ENCODE measurements at places on chromosomes 1 and 21.

DNA sequence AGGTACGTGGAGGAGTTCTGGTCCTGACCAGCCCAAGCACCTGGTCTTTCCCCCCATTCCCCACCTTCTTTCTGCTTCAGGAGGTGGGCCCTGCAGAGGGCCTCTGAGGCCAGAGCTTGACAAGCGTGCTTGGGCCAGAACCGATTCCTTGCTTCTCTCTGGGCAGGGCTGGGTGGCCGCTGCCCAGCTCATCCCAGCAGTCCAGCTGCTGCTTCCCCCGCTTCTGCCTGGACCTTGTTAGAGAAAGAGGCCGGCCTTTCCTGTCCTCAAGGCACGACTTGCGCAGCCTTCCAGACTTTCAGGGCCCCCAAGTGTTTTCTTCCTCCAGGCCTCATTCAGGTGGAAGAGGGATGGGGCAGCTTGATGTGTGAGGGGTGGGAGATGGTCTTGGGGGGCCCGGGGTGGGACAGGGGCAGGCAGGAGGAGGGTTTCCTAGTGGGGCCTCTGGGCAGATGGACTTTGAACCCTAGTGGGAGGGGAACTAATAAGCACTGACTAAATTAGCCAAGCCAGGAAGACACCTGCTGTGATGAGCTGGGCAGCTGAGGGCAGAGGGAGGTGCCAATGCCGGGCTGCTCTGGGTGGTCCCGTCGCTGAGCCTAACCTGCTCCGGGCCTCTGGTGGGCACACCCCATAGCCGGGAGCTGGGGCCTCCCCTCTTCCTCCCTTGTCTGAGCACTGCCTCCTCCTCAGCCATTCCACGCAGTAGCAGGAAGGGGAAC lies 36.5 kb downstream of the ARHGEF10L start:
- no peak for DNase-seq

DNA sequence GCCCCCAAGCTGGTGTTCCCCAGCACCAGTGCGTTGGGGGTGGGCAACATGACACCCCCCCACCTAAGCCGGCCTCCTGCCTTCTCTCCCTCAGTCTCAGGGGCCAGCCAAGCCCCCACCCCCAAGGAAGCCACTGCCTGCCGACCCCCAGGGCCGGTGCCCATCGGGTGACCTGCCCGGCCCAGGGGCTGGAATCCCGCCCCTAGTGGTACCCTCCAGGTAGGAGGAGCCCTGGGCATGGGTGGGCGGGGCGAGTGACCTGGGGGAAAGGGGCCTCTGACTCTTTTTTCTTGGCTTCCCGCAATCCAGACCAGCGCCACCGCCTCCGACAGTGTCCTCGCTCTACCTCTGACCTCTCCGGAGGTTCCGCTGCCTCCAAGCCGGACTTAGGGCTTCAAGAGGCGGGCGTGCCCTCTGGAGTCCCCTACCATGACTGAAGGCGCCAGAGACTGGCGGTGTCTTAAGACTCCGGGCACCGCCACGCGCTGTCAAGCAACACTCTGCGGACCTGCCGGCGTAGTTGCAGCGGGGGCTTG lies 1.3 kb upstream of the EFNA4 start:
- no peak for DNase-seq

DNA sequence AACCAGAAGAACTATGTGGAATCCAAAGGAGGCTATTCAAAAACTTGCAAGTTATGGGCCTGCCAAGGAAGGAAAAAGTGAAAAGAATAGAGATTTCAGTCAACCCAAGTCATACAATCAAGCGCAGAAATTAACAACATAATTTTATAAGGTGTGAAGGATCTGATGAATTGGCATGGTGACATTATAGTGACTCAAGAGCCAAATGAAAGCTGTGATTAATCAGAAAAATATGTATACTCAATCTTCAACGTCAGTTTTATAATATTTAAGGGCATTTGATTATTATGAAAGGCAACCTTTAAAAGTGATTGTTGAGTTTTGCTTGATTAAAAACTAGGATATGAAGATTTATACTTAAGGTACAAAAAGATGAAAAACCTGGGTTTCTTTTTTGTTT lies 37.8 kb upstream of the THEM4 start:
- no peak for DNase-seq

GRCh38 chr21:40120940-40121575 lies 253.8 kb downstream of the PCP4 start:
- peak; percentile 63 for DNase-seq

DNA sequence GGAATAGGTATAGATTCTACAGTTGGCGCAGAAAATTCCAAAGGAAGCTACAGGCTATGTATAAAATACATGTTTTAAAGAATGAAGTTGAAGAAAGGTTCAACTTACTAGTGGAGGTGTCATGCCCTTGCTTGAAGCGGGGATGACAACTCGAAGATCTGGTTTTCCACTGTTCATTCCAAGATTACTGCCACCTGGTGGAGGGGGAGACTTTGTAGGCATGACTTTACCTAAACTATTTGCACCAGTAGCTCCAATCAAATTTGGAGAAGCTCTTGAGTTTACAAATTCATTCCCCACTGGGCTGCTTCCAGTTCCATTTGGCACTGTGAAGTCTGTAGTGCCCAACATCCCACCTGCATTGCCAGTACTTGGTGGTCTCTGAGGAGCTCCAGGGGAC lies 81.7 kb downstream of the AXDND1 start:
- DNase-seq = peak; percentile 74

DNA sequence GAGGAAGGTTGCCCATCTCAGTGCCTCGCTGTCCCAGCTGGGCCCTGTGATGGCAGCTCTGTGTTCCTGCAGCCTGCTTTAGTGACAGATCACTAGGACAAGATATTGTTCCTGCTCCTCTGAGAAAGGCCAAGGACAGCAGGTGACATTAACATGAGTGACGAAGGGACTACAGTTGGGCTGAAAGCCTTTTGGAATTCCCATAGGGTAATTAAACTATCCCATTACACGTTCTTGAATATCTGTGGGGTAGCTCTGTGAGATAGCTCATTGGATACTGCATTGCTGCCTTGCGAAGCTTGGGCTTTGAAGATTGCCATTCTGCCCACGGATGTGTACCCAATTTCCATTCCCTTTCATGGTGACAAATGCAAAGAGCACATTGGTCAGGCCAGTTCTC lies 78.2 kb upstream of the COA6 start:
- no peak for DNase-seq

DNA sequence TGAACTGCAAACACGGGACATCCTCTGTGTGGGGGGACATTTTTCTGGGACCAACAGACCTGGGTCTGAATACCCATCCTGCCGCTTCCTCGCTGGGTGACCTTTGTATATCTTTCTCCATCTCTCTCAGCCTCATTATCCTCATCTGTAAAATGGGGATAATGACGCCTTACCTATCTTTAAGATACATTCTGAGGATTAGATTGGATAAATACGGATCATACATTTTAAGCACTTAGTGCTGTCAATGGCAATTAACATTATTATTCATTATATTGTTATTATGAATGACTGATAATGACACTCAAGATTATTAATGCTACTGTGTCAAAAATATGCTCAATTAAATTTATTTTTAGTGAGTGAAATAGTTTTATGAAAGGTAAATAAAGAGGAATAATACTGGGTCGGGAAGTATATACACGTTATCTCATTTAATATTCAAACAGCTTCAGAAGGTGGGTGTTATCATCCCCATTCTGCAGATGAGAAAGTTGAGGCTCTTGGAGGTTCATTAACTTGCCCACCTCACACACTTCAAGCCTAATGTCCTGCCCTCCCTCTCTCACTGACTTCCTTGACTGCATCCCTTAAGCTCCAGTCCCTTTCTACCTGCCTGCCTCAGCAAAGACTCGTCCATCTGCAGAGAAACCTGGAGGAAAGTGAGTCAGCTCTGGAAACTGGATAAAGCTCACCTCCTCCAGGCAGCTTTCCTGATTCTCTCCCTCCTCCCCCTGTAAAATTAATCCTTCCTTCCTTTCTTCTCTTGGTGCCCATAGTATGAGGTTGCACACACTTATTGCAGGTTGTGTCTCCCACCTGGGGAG lies 120.7 kb upstream of the JUN start:
- no peak for DNase-seq

GRCh38 chr1:64913361-64914015 lies 52.9 kb downstream of the JAK1 start:
- no peak for DNase-seq

DNA sequence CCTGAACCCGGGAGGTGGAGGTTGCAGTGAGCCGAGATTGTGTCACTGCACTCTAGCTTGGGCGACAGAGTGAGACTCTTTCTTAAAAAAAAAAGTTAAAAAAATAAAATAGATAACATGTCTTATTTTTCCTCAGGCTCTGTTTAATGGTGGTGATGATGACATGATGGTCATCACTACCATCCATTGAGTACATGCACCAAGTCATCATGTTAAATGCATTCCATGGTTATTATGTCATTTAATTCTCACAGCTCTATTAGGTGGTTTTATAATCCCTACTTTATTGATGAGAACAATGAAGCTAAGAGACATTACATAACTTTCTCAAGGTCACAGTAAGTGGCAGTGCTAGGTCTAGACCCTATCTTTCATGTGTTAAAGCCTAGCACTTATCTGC lies 34.4 kb upstream of the MAB21L3 start:
- DNase-seq = no peak

- no peak for DNase-seq
Measured at GRCh38 chr1:57137980-57138379, 172.2 kb upstream of the C8B start.

- no peak for DNase-seq
Measured at GRCh38 chr1:204558467-204558866, 42.3 kb downstream of the MDM4 start.

DNA sequence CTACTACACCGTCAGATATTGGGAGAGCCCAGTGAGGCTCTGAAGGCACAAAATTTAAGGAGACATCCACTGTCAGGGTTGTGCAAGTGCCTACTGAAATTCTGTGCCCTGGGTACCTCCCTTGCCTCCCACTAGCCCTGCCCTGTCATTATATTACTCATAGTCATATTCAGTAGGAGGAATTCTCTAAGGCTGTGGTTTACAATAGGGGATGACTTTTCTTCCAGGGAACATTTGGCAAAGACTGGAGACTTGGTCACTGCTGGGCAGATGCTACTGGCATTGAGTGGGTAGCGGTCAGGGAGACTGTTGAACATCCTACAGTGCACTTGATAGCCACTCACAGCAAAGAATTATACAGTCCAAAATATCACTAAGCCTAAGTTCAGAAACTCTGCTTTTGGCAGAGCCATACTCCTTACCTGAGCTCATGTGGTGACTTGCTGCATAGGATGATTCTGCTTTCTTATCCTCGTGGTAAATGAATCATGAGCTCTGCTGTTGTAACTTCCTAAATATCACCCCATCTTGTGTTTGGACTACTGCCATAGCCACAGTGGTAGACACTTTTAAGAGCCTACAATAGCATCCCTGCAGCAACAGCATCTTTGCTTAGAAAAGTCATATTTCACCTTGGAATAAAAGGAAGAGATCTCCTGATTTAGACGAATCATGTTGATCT lies 563.4 kb upstream of the PLXNA2 start:
- DNase-seq = no peak

- no peak for DNase-seq
Measured at GRCh38 chr1:170674986-170675385, 11.1 kb downstream of the PRRX1 start.

Measured in T47D (cell line).